ENCODE measurements at places on chromosomes 5 and 9.

DNA sequence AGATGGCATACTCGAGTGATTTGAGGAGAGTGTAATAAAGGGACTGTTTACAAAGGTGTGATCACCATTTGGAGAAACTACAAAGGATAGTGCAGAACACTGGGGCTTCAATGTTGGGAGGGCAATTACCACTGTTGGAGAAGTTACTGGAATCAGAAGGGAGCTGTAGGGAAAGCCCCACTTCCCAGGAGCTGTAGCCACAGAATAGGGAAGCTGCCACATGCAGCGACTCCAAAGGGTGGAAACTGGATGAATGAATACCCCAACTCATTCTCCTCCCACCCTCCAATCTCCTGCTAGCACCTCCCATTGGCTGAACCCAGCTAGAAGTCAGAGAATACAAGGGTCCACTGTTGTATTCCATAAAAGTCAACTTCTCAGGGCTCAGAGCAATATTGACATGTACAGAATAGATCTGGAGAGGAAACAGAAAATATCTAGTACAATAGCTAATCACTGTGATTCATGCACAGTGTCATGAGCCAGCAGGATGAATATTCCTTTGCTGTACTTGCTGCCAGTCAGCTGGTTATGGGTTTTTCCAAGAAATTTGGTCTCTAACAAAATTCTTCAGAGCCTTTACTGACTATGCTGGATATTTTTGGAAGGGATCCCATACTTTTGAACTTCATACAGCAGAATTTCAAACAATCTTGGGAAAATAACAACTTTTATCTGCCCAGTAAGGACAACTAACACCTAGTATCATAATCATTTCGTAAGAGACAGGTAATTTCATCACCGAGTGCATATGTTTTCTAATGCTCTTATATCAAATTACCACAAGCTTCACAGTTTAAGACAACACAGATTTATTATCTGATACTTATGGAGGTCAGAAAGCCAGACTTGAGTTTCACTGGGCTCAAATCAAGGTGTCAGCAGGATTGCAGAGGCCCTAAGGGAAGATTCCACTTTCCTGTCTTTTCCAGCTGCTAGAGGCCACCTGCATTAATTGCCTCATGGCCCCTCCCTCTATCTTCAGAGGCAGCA, 39.6 kb downstream of the PDCD1LG2 start:
- DNase-seq: no peak

- DNase-seq: no peak
These were observed 55.7 kb upstream of the SPDL1 start for GRCh38 chr5:169527863-169528262.

DNA sequence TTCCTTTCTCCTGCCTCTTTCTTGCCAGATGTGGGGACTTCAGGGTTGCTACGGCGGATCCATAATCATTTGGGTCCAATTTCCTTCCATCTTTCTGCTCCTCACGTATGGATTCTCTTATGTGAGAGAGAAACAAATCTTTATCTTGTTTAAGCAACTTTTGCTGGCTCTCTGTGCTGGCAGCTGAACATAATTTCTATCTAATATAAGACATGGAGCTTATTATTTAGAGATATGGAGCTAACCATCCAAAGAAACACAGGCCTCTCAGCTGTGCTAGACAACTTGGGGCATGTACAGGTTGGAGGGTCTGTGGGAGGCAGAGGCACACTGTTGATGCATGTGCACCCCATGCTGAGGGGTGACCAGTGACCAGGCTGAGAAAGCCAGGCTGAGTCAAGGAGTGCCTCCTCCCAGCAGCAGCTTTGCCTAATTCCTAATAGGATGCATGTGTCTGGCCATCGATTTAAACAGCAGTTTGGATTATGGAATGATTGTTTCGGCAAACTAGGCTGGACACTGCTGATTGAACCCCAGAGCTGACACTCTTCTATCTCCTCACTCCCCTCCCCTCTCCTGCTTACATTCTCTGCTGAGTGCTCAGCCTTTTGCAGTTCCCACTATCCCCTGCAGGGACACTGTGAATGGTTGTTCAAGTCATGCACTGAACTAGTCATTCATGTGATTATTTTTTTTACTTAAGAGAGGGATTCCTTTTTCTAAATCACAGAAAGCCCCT, 195.8 kb downstream of the ERCC6L2 start:
- peak; percentile 5 for DNase-seq

GRCh38 chr5:32420506-32420905, 24.0 kb downstream of the ZFR start:
- DNase-seq: no peak

DNA sequence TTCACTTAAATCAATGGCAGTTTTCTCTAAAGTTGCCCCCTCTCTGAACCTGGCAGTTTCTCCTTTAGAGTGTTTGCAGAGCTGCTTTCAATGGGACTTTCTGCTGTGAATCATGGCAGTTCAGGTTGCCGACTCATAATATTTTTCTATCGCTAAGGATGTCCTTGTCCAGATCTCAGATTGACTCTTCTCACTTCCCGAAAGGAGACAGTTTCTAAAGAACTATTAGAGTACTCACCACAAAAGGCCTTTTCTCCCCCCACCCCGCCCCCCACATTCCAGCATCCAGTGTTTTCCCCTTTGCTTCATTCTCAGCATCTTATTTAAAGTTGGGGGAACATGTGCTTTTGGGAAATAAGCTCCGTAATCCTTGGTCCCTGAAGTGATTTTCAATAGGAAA, 443.5 kb upstream of the KLF4 start:
- no peak for DNase-seq

DNA sequence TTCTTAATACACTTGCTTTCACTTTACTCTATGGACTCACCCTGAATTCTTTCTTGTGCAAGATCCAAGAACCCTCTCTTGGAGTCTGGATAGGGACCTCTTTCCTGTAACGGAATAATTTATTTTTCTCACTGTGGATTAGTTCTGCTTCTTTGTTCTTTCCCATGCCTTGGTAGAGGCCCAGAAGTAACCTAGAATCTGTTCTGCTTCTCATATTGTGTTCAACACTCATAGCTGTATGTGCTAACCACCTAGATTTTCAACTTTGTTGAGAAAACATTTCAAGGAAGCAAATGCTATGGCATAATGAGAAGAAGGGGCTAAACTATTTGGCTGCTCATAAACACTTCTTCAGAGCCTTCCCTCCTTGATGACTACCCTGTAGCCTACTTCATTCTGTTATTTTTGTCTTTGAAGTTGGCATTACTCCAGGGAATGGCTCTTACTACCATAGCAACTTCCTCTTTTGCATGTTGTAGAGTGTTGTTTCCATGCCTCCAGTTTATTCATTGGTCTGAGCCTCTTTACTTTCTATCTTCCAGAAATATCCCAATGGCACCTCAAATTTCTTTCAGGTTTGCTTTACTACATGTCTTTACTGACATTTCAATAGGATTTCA, 74.3 kb downstream of the KIAA0825 start:
- DNase-seq: no peak

GRCh38 chr5:176337913-176338312, 23.7 kb downstream of the KIAA1191 start:
- no peak for DNase-seq

DNA sequence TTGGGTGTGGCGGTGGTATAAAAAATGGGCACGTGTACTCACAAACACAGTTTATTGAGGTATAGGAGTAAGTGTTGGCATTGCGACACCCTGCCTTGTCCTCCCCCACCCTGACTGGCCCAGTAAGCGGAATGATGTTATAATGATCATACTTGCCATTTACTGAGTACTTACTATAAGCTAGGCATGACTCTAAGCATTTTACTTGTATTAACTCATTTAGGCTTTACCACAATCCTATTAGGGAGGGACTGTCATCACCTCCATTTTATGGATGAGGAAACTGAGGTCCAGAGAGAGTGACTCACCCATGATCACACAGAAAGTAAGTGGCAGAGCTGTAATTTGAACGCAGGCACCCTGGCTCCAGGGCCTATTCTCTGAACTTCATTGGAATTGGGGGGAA, 2.3 kb downstream of the SMIM3 start:
- DNase-seq: no peak

DNA sequence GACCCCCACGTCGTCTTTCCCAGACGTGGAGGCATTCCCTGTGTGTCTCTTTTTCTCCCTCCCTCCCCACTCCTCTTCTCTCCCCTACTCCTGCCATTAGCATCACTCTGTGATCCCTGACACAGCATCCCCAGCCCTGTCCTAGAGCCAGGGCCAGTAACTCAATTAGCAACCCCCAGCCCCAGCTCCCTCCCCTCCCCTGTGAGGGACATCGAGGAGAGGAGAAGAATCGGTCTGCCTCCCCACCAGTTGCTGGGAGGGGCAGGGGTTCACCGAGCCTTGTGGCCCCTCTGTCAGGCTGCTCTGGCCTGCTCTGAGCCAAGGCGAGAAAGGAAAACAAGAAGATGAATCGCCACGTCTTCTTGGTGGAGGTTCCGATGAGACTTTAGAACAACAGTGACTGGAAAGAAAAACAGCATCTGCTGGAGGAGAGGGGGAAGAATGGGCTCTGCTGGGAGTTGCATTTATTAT, 123.1 kb downstream of the PAPPA start:
- DNase-seq: no peak

GRCh38 chr5:169768416-169768815, 131.3 kb downstream of the DOCK2 start:
- no peak for DNase-seq

- DNase-seq: peak; percentile 24
These were observed 35.7 kb downstream of the SLC6A3 start for GRCh38 chr5:1409381-1410110.

- DNase-seq: no peak
These were observed 95.0 kb upstream of the SLC25A48 start for GRCh38 chr5:135739383-135739981.

DNA sequence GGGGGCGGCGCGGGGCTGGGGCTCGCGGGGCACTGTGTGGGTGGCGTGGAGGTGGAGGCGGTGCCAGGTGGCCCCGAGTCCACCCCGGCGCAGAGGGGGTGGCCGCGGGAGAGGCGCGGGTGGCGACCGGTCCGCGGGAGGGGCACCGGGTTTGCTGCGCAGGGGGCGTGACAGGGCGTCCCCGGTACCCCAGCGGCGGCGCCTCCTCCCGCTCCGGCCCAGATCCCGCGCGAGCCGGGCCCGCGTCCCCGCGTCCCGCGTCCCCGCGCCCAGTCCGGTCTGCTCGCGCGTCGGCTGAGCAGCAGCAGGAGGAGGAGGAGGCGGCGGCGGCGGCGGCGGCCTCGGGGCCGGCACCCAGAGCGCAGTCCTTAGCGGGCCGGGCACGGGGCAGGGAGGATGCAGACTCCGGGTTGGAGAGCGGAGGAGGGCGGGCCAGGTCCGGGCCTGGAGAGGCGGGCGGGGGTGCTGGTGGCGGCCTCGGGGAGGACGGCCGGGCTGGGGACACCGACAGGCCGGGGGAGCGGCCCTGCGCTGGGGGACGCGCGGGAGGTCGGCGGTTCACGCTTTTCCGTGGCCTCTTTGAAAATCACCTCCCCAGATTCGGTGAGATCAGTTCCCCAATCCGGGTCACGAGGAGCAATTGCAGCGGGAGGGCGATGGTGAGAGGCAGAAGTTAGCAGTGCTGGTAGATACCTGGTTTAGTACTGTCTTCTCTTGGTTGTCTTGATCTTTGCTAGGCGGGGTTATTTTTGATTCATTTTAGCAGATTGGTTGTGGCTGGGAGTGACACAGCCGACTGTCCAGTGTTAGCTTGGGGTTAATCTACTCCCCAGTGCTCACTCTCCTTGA, 1.7 kb downstream of the TRIO start:
- DNase-seq: peak; percentile 49

- DNase-seq: no peak
These were observed 419.1 kb downstream of the NR2F1-AS1 start for GRCh38 chr5:93161661-93162654.

GRCh38 chr9:120263836-120264235, 316.1 kb downstream of the CDK5RAP2 start:
- DNase-seq: no peak

DNA sequence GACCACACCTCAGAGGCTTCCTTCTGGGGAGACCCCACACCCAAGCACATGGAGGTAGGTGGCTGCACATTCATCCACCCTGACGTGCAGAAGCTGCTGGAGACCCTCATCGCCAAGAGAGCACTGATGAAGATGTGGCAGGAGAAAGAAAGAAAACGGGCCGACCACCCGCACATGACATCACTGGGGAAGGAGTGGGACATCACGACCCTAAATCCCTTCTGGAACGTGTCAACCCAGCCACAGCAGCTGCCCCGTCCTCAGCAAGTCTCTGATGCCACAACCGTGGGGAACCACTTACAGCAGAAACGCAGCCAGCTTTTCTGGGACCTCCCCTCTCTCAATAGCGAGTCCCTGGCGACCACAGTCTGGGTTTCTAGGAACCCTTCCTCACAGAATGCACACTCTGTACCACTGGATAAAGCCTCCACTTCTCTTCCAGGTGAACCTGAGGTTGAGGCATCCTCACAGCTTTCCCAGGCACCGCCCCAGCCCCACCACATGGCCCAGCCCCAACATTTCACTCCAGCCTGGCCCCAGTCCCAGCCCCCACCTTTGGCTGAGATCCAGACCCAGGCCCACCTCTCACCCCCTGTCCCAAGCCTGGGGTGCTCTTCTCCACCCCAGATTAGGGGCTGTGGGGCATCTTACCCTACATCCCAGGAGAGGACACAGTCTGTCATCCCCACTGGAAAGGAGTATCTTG, 3.0 kb downstream of the SPATA31E1 start:
- DNase-seq: no peak

DNA sequence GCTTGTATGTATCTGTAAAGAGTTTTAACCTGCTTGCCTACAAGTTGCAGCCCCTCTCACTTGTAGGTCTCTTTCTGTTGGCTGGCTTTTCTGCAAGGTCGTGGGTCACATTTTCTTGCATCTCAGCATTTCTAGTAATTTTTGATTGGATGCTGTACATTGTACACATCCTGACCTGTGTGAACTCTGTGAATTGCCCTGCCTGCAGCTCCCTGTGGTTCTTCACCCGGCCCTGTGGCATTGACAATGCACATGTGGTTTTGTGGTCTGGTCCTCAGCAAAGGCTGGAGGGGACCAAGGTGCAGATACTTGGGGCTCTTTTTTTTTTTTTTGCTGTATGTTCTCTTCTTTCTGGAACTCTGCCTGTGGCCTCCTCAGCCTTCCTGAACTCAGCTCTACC, 53.6 kb downstream of the WNK2 start:
- no peak for DNase-seq

DNA sequence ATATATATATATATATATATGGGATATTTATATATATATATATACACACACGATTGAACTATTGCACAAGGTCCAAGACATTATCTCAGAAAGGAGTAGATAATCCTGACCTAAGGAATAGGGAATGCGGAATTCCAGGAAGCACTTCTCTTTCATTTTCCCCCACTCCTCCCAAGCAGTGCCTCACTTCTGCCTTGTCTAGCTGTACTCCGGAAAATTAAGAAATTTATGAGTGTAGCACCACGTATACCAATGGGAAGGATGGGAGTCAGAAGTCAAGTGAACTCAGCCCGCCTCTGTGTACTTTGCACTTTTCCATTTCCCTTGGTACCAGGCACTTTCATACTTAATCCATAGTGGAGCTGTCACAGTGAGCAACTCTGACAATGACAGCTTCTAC, 10.9 kb downstream of the SLC36A1 start:
- DNase-seq: no peak

DNA sequence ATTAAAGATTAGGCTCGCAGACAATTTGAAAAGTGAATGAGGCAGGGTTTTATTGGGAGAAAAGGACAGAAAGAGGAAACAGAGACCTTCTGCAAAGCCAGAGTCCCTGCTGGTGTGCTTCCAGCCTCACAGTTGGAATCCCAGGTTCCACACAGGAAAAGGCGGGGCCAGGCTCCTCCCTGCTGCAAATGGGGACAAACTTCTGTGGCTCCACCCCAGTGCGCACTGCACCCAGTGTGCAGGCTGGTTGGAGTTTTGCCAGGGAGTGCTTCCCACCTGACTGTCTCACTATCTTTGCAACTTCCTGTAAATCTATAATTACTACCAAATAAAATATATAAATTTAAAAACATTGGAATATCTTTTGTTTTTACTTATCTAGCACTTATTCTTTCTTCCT, 386.0 kb upstream of the GRIN3A start:
- no peak for DNase-seq

- DNase-seq: no peak
These were observed 36.1 kb downstream of the DAP start for GRCh38 chr5:10724781-10725507.

Data from erythroblast (primary cell).